ENCODE measurements at places on chromosomes 2 and 18. TPM values are rescaled to one million over a fixed set of nuclear protein-coding genes. Genes with fewer than 3 reads are reported as not detected.

- H3K4me3 ChIP-seq = no peak overlapping the region
- no peaks in the 10 kb centered on the region for H3K4me1 ChIP-seq
- H3K27me3 ChIP-seq = no peaks in the 10 kb centered on the region
- H3K36me3 ChIP-seq = no peaks in the 10 kb centered on the region
- DNase-seq = no peak
These were observed 28.5 kb upstream of the LAMA1 start for GRCh38 chr18:7146067-7146466.

- DNase-seq = no peak
- no peaks in the 10 kb centered on the region for H3K36me3 ChIP-seq
- H3K27ac ChIP-seq = no peak overlapping the region
- no peak overlapping the region for H3K4me3 ChIP-seq
These were observed 3.9 kb downstream of the GLI2 start for GRCh38 chr2:120739438-120740090.

FOXD4L1 gene
- total RNA-seq = not detected

CDKL4 gene
- not detected for total RNA-seq
